IPS DF 19.7 (cell line): ENCODE measurements at places on chromosomes 12 and 14.

DNA sequence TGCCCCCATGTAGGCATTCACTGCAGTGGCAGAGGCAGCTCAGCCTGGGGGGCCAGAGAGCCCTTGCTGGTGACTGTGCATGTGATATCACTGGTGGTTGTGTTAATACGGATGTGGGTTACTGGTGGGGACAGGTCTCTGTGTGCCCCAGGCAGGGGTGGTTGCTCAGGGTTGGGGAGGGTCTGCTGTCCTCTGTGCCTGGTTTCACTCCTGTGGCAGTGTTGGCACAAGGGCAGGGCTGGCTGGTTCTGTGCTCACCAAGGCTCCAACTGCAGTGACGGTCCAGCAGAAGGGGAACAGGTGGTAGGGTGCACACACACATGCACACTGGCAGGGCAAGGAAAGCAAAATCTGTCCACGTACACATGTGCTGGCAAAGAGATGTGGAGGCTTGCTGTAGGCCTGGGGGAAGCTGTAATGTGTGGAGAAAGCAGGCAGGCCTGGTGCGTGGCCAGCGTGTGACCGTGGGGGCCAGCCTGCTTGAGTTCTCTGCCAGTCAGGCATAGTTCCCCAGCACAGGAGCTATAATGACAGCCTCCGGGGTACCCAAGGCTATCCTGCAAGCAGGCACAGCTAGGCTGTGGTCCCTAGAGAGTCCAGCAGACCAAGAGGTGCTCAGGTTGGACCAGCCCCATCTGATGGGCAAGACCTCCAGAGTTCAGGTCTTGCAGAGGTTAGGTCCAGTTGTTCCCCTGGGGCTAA, 254.6 kb downstream of the FBXL14 start:
- no peak for DNase-seq

DNA sequence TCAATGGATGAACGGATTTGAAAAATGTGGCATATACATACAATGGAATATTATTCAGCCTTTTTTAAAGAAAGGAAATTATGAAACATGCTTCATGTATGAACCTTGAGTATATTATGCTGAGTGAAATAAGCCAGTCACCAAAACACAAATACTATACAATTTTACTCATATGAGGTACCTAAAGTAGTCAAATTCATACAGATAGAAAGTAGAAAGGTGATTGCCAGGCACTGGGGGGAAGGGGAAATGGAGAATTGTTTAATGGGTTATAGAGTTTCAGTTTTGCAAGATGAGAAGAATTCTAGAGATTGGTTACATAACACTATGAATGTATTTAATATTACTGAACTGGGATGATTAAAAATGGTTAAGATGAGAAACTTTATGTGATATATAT, 171.4 kb downstream of the TMTC3 start:
- DNase-seq: no peak

DNA sequence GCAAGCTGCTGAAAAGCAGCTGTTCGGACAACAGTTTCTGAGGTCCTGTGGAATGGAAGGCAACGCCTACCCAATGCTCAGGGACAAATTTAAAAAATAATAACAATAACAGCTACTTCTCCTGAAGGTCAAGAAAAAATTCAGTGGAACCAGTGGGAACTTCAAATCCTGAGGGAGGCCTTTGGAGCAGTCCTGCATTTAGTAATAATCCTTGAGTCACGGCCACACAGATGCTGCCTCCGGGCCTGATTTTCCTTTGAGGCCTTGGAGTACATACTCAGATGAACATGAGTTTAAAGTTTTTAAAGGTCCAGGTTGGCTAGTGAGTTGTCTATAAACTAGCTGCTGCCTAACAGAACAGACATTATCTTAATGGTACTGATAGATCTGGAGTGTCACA, 268.0 kb downstream of the MSRB3 start:
- no peak for DNase-seq

GRCh38 chr12:111427417-111428074, 21.8 kb downstream of the SH2B3 start:
- no peak for DNase-seq

DNA sequence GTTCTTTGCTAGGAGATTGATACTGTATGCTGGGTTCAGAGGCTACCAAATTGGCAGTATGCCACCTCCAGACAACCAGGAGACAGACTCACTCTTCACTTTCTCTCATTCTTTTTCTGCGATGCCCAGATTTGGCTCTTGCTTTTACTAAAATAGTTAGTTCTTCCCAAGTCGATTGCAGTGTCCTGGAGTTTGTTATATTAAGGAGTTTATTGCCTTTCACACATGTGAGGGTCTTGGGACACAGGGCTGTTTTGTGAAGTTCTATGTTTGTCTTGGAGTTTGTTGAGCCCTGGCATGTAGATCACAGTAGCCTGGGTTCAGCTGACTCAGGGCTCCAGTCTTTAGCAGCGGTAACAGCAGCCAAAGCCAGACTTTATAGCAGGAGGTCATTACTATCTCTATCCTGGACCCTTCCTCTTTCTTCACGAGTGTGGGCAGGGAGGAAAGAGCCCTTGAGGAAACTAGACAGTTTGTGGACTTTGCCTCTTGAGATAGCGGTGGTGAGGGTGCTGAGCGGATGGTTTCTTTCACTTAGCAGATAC, 1.6 kb downstream of the MLEC start:
- no peak for DNase-seq

DNA sequence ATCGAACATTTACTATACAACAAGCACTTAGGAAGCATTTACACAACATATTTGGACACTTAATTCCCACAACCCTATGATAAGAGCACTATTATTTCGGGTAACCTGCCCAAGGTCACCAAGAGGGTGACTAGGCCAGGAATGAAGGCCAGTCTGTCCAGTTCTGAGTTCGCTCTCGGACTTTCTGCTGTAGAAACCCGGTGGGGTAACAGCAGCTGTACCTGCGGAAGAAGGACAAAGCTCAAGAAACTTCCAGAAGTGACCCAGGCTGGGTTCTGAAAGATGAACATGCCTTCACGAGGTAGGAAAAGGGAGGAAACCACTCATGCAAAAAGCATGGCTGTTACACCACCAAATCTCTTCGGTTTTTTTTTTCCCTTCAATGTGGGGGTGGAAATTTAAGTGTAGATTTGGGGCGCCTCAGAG, 10.8 kb downstream of the PLA2G1B start:
- no peak for DNase-seq

DNA sequence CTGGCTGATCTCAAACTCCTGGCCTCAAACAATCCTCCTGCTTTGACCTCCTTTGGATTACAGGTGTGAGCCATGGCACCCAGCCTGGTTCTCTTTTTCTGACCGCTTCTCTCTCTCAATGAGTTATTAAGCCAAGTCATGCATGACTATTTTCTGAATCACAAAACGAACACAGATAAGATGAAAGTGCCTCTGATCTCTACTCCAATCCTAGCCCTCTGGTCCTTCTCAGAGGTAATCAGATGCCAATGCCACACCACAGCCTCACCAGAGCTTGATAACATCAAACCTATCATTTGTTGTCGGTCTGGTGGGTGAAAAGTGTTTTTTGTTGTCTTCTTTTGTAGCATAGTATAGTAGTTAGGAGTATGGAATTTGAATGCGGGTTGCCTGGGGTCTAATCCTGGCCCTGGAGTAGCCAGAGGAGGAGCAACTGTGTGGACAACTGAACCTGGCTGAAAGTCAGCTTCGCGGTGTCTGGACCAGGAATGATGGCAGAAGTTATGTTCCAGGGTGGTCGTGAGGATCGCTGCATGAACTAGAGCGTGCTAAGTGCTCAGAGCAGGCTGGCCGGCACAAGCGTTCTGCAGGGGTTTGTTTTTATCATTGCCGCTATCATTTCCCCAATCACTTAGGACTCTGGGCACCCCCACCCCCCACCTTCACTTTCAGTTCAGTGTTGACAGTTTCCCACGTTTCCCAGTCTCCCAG, 77.9 kb downstream of the SPRING1 start:
- DNase-seq: no peak

DNA sequence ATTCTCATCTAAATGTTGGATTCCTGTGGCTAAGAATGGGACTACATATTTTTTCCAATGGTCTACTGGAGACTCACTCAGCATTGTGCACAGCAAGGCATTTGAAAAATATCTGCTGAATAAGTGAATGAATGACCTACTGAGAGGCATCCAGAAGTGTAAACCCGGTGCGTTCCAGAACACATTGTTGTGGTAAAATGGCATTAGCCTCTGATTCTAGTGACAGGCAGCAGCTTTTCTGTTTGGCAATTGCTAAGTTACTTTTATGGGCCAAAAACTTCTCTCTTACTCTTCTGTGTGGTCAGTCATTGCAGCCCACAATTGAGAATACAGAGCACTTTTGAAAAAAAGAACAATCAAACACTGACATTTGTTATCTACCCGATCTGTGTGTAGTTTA, 36.5 kb downstream of the WIF1 start:
- DNase-seq: no peak

DNA sequence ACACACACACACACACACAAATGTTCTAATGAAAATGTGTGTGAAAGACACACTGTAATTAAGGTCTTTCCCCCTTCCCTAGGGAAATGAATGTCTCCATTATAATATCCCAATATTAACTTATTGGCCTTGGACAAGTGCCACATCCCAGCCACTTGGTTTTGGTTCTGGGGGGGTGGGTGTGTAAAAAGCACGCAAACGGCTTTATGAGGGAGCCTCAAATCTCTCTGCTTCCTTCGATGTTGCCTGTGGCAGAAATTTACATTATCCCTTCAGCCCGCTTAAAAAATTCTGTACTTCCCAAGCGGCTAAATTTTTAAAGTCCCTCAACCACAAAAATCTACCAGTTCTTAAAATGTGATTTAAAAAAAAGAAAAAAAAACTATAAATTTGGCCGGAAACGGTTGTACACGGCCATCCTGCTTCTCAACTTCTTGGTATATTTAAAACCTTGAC, 432 bp downstream of the C14orf93 start:
- DNase-seq: no peak

DNA sequence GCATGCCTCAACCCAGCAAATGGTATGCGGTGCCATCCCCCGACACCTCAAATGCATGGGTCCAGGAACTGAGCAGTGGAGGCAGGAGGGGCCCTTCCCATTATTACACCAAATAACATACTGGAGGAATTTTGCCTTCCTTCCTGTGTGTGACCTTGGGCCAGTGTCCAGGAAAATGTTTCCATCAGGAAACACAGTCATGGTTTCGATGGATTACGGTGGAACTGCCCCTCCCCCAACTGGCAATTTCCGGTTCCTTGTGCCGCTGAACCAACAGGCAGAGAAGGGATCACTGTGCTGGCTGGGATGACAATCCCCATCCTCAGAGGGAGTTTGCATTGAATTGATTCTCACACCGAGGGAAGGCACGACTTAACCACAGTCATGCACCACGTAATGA, 9.1 kb upstream of the CDC42BPB start:
- DNase-seq: no peak

- DNase-seq: no peak
Measured at GRCh38 chr12:53516758-53517455, 9.6 kb upstream of the NPFF start.

GRCh38 chr12:49556391-49557186, 11.4 kb downstream of the MCRS1 start:
- DNase-seq: no peak

DNA sequence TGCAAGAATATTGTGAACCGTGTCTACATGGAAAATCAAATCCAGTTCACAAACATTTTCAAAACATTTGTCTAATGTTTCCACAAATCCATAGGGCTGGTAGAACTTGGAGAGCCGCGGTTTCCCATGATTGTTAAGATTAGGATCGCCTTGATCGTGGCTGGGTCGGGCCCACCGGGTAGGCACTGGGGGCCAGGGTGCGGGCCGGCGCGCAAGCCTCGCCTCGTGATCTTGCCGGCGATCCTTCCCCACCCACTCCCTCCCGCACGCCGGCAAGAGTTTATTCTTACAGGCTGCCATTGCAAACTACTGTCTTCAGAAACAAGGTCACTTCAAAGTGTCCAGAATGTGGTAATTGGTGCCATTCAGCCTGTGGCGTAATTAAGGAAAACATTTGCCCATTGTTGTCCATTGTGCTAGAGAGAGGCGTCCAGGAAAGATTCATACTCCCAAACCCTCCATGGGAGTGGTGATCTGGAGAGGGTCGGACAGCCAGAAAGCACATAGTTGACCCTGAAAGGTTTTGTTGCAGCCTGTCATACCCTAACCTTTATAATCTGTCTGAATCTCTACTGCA, 95.5 kb downstream of the BORCS5 start:
- DNase-seq: no peak

DNA sequence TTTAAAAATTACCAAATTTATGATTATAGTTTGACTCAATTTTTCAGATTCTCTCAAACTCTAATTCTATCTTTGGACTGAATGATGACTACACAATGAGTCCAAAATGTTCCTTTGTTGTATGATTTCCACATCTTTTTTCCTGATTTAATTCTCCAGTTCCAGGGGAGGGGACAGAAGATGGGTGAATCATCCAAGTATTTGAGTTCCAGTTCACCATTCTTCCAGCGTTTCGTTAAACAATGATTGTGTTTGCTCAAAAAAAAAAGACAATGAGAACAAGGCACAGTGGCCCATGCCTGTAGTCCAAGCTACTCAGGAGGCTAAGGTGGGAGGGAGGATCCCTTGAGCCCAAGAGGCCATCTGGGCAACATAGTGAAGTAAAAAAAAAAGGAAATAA, 23.8 kb downstream of the BAZ1A start:
- no peak for DNase-seq

DNA sequence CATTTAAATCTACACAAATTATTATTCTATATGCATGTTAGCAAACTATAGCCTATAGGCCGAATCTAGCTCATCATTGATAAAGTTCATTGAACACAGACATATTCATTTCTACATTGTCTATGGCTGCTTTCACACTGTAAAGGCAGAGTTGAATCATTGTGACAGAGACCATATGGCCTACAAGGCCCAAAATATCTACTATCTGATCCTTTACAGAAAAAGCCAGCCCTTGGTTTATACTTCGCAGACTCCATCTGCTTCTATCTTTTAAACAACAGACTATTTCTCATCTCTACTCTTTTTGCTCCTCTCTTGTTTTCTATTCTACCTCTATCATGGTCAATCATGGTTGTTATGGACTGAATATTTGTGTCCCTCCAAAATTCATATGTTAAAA, 190.7 kb downstream of the EXOC5 start:
- DNase-seq: no peak

- no peak for DNase-seq
Measured at GRCh38 chr12:124663206-124663605, 95.8 kb upstream of the NCOR2 start.

- DNase-seq: no peak
Measured at GRCh38 chr14:71181215-71182003, 274.1 kb downstream of the PCNX1 start.
